Stimulated activated CD4-positive, alpha-beta T cell treated with anti-CD3 and anti-CD28 coated beads, Interleukin-15, amount 100 ng/mL, for 48 hours (primary cell): ENCODE measurements at places on chromosomes 7 and 10.

DNA sequence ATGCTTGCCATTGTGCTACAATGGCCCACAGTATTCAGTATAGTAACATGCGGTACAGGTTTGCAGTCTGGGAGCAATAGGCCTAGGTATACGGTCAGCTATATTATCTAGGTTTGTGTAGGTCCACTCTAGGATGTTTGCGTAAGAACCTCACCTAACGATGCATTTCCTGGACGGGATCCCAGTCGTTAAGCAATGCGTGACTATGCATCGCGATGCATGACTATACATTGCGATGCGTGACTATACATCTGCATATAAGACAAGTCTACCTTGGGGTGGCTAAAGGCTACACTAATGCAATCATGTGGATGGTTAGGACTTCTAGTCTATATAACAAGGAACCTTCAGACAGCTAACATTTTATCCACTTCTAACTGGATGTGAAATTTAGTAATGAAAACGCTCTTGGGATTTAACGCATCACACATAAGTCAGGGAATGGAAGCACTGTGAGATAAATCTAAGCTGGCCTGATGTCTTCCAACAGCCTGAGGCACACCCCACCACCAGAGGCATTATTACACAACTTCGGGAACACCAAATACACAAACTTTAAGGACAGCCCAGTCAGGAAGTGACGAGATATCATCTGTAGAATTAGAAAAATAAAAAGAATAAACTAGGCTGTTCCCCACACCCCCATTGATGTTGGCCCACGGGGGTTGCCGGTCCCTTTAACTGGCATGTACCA, 9.2 kb downstream of the GNA12 start:
- no peak for DNase-seq

DNA sequence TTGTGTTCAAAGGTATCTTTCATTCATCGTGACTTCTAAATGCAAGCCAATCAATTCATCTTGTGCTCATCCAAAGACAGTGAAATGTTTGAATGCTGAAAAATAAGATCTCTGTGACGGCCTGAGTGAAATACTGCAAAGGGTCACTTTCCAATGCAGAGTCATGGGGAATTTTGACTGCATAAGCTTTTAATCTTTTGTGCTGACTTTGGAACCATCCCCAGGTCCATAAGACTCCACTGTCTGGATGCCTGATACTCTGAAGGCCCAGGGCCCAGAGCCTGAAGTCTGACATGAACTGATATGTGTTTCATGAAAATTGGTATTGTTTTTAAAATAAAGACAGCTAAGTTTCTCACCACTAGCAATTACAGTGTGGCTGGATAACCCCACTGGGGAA, 39.0 kb downstream of the PPP1R3C start:
- no peak for DNase-seq

DNA sequence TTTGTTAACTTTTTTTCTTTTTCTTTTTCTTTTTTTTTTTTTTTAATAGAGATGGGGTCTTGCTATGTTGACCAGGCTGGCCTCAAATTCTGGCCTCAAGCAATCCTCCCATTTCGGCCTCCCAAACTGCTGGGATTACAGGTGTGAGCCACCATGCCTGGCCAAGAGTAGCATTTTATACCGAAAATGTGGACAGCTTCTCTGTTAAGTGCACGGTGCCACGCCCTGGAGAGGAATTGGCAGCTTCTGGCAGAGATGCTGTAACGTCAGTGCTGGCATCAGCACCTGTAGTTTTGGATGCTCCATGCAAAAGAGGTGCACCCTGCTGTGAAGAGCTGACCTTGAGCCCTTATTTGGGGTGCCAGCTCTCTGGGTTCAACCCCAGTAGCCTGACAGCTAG, 18.2 kb downstream of the IL15RA start:
- DNase-seq = no peak

DNA sequence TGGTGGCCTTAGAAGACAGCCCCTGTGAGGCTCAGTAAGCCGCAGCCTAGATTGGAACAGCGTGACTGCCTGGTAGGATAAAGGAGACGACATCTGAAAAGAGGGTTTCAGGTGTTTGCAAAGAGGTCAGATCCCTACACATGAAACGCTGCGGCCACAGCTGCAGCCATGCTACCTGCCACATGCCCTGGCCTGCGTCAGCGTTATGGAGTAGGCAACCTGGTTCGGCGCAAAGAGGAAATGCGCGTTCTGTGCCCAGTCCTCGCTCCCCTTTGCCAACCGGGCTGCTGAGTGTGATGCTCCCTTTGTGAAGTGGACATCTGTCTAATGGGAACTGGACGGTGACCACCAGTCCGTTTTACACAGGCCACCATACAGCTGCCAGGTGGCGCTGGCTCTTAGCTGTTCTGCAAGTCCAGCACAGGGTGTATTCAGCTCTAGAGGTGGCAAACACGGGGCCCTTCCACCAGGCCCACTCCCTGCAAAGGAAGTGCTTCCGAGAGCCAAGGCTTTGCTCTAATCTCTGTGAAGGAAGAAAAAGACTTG, 160.3 kb downstream of the CELF2 start:
- no peak for DNase-seq

DNA sequence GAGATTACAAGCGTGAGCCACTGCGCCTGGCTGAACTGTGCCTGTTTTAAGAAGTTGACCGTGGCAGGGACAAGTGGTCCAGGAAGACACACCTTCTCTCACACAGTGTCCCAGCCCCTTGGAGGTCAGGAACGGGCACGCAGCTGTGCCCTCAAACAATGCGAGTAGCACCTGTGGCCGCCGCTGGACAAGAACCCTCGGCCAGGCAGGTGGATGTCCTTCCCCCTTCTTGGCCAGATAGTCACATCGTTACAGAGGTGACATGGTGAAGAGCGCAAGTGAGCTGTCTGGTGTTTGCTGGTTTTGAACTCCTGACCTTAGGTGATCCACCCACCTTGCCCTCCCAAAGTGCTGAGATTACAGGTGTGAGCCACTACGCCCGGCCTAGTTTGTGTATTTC, 8.8 kb downstream of the ZFAND2A start:
- DNase-seq = no peak
